ENCODE measurements at places on chromosomes 6 and 20. TPM values are rescaled to one million over a fixed set of nuclear protein-coding genes. Genes with fewer than 3 reads are reported as not detected.

ACTL10 gene
- 6.2 TPM for total RNA-seq

DEF6 gene
- total RNA-seq = 80.5 TPM

DNA sequence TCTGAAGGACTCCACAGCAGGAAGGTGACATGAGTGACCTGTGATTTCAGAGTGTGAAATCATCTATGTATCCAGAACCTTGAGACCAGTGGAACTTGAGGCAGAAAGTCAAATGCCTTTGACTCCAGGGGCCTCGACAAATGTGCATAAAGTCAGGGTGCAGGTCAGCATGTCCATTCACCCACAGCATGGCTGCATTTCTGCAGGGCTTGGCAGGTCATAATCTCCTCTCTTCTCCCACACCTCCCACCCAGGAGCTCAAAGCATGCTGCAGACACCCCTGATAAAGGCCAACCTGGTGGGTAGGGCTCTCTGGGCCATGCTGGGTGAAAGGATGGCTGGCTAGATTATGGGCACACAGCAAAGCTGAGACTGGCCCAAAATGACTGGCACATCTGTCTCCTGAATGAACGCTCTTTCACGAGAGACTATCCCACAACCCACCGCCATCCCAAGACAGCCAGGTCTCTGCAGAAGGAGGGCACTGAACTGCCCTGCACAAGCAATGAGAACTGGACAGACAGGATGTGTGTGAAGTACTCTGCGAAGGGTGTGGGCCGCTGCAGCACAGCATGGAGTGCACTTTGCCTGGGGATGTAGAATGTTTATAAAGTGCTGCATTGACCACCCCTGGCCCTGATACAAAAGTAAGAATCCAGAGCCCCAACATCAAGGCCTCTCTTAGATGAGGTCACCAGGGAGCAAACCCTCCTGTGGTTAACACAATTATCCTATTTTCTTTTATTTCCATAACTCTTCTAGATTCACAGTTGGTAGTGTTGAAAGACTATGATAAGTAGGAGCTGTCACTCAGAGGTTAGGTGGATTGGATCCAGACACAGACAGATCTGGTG, 78.2 kb upstream of the NXT1 start:
- DNase-seq = no peak

- DNase-seq = no peak
Measured at GRCh38 chr6:36926708-36927513, 27.6 kb upstream of the PI16 start.

- no peak for DNase-seq
Measured at GRCh38 chr6:11469684-11470083, 67.9 kb upstream of the TMEM170B start.

GRCh38 chr20:63653041-63653973, at the start of gene STMN3:
Gene STMN3, minus strand, starts transcription at chr20:63653424. Its CDS starts 79 bp downstream, at chr20:63653345.
- DNase-seq = peak; percentile 92

All from hematopoietic multipotent progenitor cell (in vitro differentiated cells).